ENCODE measurements at places on chromosomes 2 and 18.
A peak's percentile ranks its signal among the peaks of the same experiment; 100 is the strongest.

- peak; percentile 81 for DNase-seq
Measured at GRCh38 chr2:20447437-20448245, 767 bp downstream of the RHOB start.

DNA sequence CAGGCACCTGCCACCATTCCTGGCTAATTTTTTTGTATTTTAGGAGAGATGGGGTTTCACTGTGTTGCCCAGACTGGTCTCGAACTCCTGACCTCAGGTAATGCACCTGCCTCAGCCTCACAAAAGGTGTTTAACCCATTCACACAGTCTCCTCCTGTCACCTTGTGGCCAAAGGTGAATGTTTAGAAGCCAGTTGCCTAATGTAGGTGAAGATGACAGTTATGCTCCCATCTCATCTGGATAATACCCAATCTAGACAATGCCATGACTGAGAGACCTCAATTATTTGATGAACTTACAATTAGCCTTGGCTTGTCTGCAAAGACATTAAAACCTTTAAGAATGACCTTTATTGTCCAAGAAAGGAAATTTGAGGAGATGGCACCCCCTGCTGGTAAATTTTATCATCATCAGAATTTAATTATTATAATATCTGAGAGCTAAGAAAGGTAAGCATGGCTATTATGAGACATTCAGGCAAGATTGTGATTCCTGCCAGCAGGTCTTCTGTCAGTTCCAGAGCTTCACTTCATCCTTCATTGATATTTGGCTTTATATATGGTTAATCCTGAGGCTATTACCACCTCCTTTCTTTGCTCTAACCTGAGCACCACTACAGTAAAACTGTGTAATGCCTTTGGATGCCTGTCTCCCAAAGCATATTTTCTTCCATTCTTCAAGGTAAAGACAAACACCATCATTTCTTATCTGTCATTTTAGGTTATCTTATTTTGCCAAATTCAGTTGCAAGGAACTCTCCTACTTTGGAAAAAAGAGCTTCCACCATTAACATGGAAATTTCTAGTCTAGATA is 117.6 kb downstream of the FAM124B start:
- DNase-seq: no peak

GRCh38 chr2:224110811-224111210 is 71.7 kb upstream of the SERPINE2 start:
- DNase-seq: no peak

DNA sequence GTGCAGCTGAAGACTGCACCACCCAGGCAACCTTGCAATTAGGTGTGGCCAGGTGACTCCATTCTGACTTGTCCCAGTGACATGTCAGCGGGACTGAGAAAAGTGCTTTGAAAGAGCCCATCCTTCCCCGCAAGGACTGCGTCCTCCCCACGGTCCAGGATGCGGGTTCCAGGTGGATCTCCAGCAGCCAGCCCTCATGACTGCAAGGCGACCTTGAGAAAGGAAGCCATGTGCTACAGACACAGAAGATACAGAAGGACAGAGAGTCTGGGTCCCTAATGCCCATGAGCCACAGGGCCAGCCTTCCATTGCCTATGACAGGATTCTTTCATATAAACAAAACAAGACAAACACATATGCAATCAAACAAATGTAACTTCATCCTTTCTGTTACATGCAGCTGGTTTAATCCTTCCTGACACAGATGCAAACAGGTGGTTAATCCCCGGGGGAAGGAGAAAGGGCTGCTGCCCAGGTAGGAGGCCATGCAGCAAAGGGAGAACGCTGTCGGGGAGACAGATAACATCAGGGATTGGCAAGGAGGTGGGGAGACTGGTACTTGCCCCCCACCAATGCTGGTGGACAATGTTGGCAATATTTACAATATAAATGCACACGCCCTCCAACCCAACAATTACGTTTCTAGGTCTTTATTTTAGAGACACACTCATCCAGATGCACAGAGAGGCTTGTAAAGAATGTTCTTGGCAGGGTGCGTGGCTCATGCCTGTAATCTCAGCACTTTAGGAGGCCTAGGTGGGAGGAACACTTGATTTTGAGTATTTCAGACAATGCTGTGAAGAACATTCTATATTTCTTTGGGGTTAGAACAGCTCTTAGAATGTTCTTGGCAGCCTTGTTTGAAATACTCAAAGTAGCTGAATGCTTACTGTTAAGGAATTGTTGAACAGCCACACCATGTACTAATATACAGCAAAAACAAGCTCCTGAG is 64.8 kb downstream of the NCAPH start:
- DNase-seq: peak; percentile 35

GRCh38 chr2:158918452-158918851 is 50.0 kb upstream of the TANC1 start:
- DNase-seq: no peak

- DNase-seq: no peak
Measured at GRCh38 chr18:55737781-55738468, 149.9 kb upstream of the TCF4 start.

DNA sequence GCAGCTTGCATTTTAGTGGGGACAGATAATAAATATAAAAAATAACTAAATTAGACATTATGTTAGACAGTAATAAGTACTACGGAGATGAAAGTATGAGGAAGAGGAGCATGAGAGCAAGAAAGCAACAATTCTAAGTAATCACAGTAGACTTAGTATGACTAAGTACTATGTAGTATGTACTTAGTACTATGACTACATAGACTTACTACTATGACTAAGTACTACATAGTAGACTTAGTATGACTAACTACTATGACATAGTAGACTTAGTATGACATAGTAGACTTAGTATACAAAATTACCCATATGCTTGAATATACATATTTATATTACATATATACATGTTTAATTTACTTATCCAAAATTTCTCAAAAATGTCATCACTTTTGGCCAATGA is 29.3 kb downstream of the CDH20 start:
- DNase-seq: no peak

- no peak for DNase-seq
Measured at GRCh38 chr2:232367016-232367415, 11.5 kb upstream of the ALPP start.

- DNase-seq: no peak
Measured at GRCh38 chr2:177682836-177683660, 290.5 kb downstream of the AGPS start.

DNA sequence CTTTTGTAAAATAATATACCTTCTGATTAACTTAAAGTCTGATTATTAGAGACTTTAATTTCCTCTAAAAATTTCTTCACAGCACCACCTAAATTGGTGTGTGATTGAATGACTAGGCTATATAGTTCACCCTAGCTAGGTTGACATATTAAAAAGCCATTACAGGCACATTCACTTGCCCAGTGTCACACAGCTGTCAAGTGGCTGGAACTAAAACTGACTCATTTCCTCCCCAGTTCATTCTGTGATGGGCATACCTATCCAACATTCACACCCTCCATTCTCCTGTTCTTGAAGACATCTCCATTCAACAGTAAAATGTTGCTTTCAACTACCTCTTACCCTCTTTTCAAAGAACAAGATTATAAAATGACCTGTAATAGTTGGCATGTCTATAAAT is 334.5 kb downstream of the ARHGAP15 start:
- DNase-seq: no peak

GRCh38 chr2:112493858-112494648 is 12.1 kb downstream of the TTL start:
- no peak for DNase-seq

GRCh38 chr2:120763508-120763907 is 27.8 kb downstream of the GLI2 start:
- peak; percentile 61 for DNase-seq

DNA sequence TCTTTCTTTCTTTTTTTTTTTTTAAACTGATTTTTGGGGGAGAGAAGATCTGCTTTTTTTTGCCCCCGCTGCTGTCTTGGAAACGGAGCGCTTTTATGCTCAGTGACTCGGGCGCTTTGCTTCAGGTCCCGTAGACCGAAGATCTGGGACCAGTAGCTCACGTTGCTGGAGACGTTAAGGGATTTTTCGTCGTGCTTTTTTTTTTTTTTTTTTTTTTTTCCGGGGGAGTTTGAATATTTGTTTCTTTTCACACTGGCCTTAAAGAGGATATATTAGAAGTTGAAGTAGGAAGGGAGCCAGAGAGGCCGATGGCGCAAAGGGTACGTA is 587 bp downstream of the MEIS1 start:
- DNase-seq: no peak

- peak; percentile 54 for DNase-seq
Measured at GRCh38 chr2:72153026-72153791, 5.5 kb upstream of the CYP26B1 start.

- no peak for DNase-seq
Measured at GRCh38 chr18:57975805-57976204, 68.2 kb upstream of the NEDD4L start.

GRCh38 chr18:38576349-38576748 is 1010.8 kb upstream of the CELF4 start:
- no peak for DNase-seq

GRCh38 chr2:22487541-22487940 is 897.4 kb upstream of the KLHL29 start:
- DNase-seq: no peak

DNA sequence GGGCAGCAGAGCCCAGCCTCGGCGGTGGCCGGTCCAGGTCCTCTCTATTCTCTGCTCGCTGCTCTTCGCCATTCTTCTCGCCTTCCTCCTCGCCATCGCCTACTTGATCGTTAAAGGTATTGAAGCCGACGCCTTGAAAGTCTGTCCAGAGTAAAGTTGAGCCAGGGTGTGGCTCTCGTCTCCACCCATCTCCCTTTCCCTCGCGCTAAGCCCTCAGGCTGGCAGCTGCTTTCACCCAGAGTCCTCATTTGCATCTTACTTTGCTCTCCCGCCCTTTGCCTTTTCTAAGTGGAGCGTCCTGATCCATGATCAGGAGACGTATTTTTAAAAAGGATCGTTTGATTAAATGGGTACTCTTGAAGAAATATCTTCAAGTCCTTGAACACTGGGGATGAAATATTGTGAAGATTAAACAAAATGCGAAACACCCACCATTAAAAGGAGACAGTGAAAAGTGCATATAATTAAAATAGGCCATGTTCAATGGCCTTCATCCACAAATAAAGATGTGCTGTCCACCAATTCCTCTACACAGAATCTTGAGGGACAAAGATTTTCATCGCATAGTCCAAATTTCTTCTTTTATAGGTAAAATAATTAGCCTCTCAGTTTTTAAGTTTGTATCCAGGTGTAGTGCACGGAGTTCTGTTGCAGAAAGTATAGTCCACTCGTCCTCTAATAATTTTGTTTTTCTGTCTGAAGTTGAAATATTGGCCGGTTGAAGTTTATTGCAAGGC is 657 bp downstream of the ARL6IP6 start:
- no peak for DNase-seq

- DNase-seq: no peak
Measured at GRCh38 chr2:7375901-7376300, 458.7 kb downstream of the RNF144A start.

DNA sequence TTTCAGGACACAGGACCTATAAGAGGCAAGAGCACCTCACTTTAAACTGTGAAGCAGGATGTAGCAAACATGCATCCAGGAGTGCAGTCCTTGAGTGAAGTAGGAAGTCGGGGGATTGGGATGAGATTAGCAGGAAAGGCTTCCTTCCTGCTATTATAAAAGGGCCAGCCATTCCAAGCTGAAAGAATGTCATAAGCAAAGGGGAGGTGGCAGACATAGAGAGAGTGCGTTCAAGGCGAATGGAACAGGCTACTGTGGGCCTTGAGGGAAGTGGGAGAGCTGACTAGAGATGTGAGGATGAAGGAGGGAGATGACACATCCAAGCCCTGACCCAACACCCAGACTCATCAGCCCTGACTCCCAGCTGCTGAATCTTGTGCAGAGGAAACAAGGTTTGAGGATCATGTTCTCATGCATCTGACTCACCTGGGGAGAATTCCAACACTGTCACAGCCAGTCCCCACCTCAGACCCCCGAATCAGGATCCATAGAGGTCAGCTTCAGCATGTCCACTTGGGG is 63.9 kb downstream of the GYPC start:
- DNase-seq: no peak

- DNase-seq: no peak
Measured at GRCh38 chr2:12721566-12722446, 5.1 kb downstream of the TRIB2 start.

- DNase-seq: no peak
Measured at GRCh38 chr18:40120796-40121391, 1834.1 kb upstream of the PIK3C3 start.

Data from upper lobe of right lung (tissue), 1 donor.